ENCODE measurements at places on chromosomes 11 and 22.

DNA sequence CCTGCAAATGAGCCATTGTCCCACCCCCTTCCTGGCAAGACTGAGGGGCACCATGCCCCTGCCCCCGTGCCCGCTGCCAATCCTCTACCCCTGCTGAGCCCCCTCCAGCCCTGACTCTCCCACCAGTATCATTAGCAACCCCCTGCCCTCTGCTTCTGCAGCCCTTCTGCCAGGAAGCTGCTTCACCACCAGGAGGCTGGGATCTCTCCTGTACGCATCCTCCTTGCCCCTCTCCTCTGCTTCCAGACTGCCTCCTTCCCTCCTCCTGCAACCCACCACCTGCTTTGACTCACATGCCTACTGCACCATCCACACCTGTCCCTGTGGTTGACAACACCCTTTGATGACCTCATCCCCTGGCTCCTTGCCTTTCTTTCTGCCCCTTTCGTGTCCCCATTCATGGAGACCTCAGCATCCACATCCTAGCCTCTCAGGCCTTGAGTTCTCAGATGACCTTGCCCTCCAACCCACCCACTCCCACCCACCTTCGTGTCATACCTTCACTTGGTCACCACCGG is 13.4 kb upstream of the PNPLA3 start:
- DNase-seq, result no peak

DNA sequence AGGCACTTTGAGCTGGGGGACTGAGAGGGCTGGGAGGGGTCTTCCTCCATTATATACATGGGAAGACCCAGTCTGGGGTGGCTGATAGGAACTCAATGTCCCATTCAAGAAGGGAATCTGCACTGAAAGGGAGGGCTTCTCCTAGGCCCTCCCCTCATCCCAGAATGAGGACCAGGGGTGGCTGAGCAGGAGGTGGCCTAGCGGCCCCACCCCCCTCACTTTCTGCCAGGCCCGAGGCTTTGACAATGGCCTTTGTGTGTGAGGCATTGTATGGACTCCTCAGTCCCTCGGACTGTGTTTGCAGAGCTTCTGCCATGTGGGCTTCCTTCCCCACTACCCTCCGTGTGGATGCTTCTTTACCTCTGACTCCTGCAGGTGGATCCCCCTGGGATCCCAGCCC is 65.7 kb downstream of the NECTIN1 start:
- no peak for DNase-seq

DNA sequence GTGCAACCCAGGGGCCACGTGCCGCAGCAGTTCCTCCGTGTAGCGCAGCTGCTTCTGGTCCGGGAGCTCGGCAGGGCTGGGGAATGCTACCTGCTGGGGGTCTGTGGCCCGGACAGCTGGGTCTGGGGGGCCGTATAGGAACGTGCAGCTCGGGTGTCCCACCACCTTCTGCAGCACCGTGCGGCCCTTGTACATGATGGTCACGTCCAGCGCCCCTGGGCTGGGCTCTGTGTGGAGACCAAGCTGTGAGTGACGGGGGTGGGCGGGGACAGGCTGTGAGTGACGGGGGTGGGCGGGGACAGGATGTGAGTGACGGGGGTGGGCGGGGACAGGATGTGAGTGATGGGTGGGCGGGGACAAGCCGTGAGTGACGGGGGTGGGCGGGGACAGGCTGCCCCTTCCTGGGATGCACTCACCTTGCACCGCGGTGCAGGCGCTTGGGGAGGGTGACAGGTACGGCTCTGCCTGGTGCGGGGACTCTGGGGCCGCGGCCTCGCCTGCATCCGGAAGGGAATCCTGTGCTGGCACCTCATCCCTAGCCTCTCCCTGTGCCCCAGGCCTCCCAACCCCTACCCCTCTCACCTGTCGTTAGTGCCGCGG is 2.3 kb downstream of the IRF7 start:
- DNase-seq, result no peak

GRCh38 chr11:36743039-36743438 is 145.0 kb upstream of the RAG2 start:
- DNase-seq, result no peak

- no peak for DNase-seq
These were observed 21.2 kb downstream of the TBRG1 start for GRCh38 chr11:124643605-124644425.

DNA sequence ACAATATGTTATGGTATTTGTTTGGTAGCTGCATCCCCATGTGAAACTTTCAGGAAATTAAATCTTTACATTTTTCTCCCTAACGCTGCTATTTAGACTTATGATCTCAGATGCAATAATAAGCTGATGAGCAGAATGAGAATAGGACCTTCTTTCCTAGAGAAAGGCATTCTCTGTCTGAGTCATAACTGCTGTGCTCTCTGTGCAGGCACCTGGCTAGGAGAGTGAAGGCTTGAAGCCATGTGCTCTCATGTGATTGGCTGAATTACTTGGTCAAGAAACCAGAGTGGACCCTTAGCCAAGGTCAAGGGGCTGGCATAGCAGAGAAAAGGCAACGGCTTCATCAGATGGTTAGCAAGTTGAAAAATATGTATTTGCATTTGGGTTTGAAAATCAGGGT is 185.0 kb downstream of the ADAMTS15 start:
- DNase-seq, result no peak

DNA sequence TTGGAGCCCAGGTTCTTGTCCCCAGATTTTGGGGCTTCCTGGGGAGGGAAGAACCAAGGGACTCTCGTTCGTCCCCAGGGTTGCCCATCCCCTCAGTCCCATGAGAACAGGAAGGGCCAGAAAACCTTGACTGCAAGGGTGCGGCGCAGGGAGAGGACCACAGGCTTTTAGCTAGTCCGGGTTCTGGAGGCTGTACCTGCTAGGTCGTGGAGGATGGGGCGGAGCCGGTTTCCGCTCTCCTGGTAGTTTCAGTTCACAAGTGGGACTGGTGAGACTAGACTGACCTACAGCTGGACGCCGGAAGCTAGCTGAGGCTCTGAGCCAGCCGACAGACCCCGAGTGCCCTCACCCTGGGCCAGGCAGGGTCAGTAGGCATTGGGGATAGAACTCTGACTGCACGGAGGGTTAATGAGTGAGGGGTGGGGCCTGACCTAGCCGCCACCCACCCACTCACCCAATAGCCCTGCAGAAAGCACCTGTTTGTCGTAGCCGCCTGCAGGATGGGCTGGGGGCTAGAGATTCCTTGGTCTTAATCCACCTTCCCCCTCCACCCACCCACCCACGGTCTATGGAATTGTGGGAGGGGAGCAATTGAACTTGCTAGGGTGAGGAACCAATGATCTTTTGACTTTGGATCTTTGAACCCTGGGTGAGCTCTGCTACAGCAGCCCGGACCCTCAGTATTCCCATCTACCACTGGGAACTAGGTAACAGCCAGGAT is 1.5 kb downstream of the MAFF start:
- no peak for DNase-seq
